ENCODE measurements at places on chromosomes 5 and 9. TPM values are rescaled to one million over a fixed set of nuclear protein-coding genes. Genes with fewer than 3 reads are reported as not detected.

Gene CSF2
- not detected for total RNA-seq

Gene SLC4A9
- 0.07 TPM for total RNA-seq

Gene PRLR
- 0.07 TPM for total RNA-seq

Gene PCSK1
- total RNA-seq, result 0.30 TPM

Gene VDAC1
- 438 TPM for total RNA-seq

Gene GAPT
- total RNA-seq, result not detected

Gene C5orf47
- total RNA-seq, result not detected

Gene GGTA1
- 0.10 TPM for total RNA-seq

Gene SLC1A3
- 20.0 TPM for total RNA-seq

Gene PCDHGB6
- total RNA-seq, result 4.8 TPM

Gene ETF1
- total RNA-seq, result 120 TPM

Gene EIF4EBP3
- total RNA-seq, result 2.6 TPM

Gene SMC2
- 14.5 TPM for total RNA-seq

Gene SLC34A3
- not detected for total RNA-seq

Gene IL3
- total RNA-seq, result not detected

Gene ADAM19
- total RNA-seq, result 24.6 TPM

Gene PCDHGA9
- 5.5 TPM for total RNA-seq

Gene PCDHGB5
- total RNA-seq, result 34.3 TPM

Gene GABRA1
- 0.17 TPM for total RNA-seq

Gene CYLC2
- not detected for total RNA-seq

Gene GABRG2
- total RNA-seq, result not detected

Gene HRCT1
- total RNA-seq, result 0.59 TPM

Gene DDX4
- total RNA-seq, result not detected

Gene PCDHB13
- total RNA-seq, result 0.59 TPM

Gene OSMR
- total RNA-seq, result 241 TPM

Gene PAEP
- not detected for total RNA-seq

Gene LNPEP
- total RNA-seq, result 45.4 TPM

Gene EEIG1
- total RNA-seq, result 44.9 TPM

Gene GDNF
- 0.13 TPM for total RNA-seq

Gene PFN3
- not detected for total RNA-seq

Gene PTRH1
- 17.3 TPM for total RNA-seq

Gene AGXT2
- total RNA-seq, result not detected

Gene INSL4
- not detected for total RNA-seq

Gene IL5
- total RNA-seq, result not detected
